ENCODE measurements at places on chromosomes 11 and 22. TPM values are rescaled to one million over a fixed set of nuclear protein-coding genes. Genes with fewer than 3 reads are reported as not detected.

DNA sequence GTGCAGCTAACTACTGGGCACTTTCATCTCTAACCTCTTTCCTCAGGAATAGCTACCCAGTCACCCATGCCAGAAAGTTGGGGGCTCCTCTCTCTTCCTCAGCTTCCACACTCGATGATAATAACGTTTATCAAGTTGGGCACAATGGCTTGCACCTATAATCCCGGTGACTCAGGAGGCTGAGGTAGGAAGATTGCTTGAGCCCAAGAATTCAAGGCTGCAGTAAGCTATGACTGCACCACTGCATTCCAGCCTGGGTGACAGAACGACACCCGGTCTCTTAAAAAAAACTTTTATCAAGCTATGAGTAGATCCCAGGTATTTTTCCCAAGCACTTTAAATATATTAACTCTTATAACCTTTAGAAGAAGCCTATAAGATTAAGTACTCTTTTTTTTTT lies 2.0 kb downstream of the SF3A1 start:
- H3K4me1 ChIP-seq, result peaks cover 16% of the 10 kb centered on the region
- no peak for DNase-seq
- H3K4me3 ChIP-seq, result peak overlapping the region; percentile 89
- H3K27ac ChIP-seq, result no peak overlapping the region
- peaks cover 41% of the 10 kb centered on the region for H3K36me3 ChIP-seq

DNA sequence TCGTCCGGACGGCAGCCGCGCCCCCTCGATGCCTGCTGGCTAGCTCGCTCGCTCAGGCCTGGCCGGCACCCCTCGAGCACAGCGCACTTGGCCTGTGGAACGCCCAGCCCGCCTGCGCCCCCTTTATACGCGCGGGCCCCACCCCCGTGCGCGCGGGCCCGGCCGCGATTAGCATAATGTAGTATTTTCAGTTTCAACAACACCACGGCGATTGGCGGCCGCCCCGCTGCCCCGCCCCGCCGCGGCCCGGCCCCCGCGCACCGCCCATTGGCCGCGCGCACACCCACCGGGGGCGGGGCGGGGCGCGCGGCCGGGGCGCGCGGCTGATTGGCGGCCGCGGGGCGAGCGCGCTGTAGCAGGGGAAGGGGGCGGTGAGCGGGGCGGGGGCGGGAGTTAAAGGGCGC lies at the start of gene CDKN1C:
TSS of gene CDKN1C (minus strand) at position 98 of the 404 bp plus-strand sequence. CDS start 319 bp downstream, outside the sequence.
- H3K27me3 ChIP-seq, result no peaks in the 10 kb centered on the region
- H3K27ac ChIP-seq, result peak within 1 kb of the TSS; percentile 88
- DNase-seq, result no peak
- peaks cover 21% of the 10 kb centered on the region for H3K4me1 ChIP-seq
- no peaks in the 10 kb centered on the region for H3K36me3 ChIP-seq

GRCh38 chr22:37464181-37464580 lies 22.0 kb downstream of the MFNG start:
- no peaks in the 10 kb centered on the region for H3K4me1 ChIP-seq
- no peak overlapping the region for H3K27ac ChIP-seq
- H3K27me3 ChIP-seq, result peaks cover 73% of the 10 kb centered on the region
- DNase-seq, result no peak

- H3K27ac ChIP-seq, result peak overlapping the region; percentile 69
- DNase-seq, result no peak
- no peaks in the 10 kb centered on the region for H3K36me3 ChIP-seq
- H3K4me3 ChIP-seq, result no peak overlapping the region
- peaks cover 45% of the 10 kb centered on the region for H3K4me1 ChIP-seq
These were observed 12.6 kb downstream of the UVRAG start for GRCh38 chr11:75827562-75827961.

ALDH3B1 gene
- total RNA-seq, result 1.6 TPM

DNA sequence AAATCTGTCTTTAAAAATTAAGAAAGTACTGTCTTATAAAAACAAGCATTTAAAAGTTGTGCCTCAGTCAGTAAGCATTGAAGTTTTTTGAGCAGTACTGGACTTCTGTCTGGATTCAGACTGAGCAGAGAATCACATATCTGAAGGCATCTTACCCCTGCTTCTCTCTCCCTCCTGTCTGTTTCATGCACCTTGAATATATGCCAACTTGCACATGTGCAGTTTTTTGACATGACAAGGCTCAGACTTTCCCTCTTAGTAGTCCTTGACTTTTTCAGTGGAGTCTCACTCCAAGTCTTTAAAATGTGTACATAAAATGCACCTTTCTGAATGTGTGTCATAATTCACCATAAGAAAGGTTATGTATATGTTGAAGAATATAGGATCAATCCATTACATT lies 19.8 kb downstream of the SPECC1L start:
- peak overlapping the region; percentile 79 for H3K27ac ChIP-seq
- H3K27me3 ChIP-seq, result no peaks in the 10 kb centered on the region
- no peak for DNase-seq

DNA sequence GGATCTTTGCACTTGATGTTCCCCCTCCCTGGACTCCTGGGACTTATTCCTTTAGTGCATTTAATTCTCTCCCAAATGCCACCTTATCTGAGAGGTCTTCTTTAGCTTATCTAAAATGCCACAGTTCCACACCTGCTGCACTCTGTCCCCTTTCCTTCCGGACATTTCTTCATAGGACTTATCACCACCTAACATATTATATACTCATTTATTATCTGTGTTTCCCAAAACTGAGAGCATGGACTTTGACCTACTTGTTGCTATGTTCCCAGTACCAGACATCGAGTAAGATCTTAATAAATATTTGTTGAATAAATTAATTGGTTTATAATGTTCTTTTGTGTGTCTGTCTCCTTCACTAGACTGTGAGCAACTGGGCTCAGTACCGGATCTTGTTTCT lies 585.3 kb downstream of the INSC start:
- no peak for DNase-seq
- H3K27me3 ChIP-seq, result no peaks in the 10 kb centered on the region

DNA sequence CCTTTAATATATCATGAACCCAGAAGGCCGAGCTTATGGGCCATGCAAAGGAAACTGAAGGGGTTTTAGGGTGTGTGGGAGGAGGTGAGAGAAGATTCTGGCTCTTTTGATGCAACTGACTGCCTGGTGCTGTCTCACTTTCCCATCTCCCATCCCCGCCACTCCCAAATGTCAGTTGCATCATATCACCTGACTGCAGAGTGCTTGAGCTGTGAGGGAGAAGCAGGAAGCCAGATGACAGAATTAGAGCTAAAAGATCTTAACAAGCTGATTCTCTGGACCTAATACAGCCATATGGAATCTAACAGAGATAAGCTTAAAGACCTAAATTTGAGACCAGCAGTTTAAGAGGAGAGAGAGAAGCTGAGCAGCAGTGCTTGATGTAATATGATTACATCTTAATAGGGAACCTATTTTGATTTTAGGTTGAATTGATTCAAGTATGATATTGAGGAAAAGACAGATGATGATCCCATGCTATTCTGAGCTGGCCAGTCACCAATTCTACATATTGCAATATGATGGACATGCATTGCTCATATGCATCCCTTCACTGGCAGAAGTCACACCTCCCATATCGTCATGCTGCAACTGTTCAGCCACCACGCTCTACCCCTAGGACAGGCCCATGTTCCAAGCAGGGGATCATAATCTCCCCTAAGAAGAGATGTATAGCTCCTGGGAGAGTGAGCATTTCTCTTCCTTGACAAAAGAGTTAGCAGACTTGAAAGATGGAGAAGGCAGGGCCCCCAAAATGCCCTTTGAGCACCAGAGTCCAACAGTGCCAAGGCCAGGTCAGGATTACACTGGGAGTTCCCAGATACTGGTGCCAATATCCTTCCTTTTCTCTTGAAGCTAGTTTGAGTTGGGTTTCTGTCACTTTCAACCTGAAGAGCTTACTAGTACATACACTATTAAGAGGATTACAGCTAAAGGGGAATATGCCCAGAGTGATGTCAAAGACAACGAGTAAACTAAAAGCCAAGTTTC lies 44.9 kb downstream of the PLEKHA7 start:
- H3K36me3 ChIP-seq, result no peaks in the 10 kb centered on the region
- H3K27ac ChIP-seq, result no peak overlapping the region
- H3K4me3 ChIP-seq, result no peak overlapping the region
- H3K27me3 ChIP-seq, result no peaks in the 10 kb centered on the region
- DNase-seq, result no peak

- H3K36me3 ChIP-seq, result no peaks in the 10 kb centered on the region
- DNase-seq, result no peak
- H3K27me3 ChIP-seq, result no peaks in the 10 kb centered on the region
- peak overlapping the region; percentile 83 for H3K4me3 ChIP-seq
These were observed 379 bp upstream of the BRMS1 start for GRCh38 chr11:66345316-66345649.

DNA sequence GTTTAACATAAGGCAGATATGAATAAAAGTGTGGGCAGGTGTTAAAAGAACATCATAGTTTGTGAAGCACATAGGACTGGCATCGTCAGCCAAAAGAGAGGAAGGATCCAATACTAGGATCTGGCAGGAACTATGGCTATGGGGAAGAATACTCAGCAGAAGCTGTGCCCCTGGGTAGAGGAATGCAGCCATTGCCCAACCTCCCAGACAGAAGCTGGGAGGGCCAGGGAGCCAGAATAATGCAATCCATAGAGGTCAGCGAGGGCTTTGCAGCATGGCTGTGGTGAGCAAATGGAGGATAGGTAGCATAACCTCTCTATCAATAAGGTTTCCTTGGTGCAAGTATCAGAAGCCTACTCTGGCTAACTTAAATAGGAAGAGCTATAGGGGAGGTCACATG lies 11.7 kb upstream of the CSTF3 start:
- H3K4me3 ChIP-seq, result no peak overlapping the region
- no peaks in the 10 kb centered on the region for H3K27me3 ChIP-seq
- H3K27ac ChIP-seq, result no peak overlapping the region
- no peaks in the 10 kb centered on the region for H3K36me3 ChIP-seq
- DNase-seq, result no peak

DNA sequence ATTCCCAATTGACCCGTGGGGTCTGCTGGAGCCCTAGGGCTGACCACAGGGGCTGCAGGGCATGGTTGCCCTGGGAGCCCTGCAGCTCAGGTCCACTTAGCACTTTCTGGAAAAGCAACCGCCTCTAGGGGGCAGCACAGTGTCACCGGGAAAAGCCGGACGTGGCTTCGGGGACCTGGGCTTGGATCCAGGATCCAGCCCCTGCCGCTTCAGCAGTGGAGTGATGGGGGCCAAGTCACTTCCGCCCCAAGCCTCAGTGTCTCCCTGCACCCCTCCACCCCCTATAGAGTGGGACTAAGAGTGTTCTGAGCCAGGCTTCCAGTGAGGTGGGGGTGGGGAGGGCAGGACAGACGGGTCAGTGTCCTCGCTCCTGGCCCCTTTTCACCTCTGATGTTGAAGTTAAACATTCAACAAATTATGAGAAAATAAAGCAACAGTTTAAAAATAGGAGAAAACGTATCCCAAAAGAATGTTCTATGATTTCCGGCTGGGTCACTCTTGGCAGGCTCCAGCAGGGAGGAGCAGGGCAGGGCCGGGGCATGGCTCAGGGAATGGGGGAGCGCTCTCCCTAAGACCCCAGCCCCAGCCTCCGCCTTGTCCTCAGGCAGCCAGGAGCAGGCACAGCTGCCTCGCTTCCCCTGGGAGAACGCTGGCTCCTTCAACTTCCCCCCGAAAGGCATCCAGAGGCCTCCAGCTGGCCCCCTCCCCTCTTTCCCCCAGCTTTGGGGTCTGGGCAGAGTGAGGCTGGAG lies 96.5 kb upstream of the FGF3 start:
- H3K27me3 ChIP-seq, result no peaks in the 10 kb centered on the region
- H3K4me3 ChIP-seq, result peak overlapping the region; percentile 18
- peak overlapping the region; percentile 76 for H3K27ac ChIP-seq
- no peak for DNase-seq
- H3K4me1 ChIP-seq, result peaks cover 29% of the 10 kb centered on the region
- no peaks in the 10 kb centered on the region for H3K36me3 ChIP-seq

CTTN gene
- total RNA-seq, result 257 TPM

DNA sequence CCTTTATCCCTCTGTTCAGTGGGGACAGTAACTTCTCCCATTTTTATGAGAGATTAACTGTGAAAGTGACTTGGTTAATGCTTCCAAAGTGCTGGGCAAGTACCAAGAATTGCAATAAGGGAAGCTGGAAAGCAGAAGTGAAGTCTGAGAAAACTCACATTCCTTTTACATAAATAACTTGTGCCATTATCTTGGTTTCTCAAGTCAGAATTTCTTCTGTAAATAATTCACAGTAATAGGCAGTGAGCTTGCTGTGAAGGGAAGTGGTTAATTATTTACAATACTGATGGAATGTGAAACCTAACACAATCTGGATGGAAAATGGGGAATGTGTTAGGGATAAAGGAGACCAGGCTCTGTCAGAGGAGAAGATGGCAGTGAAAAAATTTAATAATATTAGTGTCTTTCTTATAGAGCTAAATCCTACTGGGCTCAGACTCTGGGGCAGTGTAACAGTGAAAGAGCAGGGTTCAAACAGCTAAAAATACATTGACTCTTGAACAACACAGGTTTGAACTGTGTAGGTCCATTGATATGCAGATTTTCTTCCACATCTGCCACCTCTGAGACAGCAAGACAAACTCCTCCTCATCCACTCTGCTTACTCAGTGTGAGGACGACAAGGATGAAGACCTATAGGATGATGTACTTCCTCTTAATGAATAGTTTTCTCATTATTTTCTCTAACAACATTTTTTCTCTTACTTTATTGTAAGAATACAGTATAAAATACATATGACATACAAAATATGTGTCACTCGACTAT lies 251.5 kb upstream of the ISX start:
- H3K4me1 ChIP-seq, result no peaks in the 10 kb centered on the region
- no peaks in the 10 kb centered on the region for H3K27me3 ChIP-seq
- no peak for DNase-seq
- H3K36me3 ChIP-seq, result no peaks in the 10 kb centered on the region
- H3K4me3 ChIP-seq, result no peak overlapping the region

SCARF2 gene
- total RNA-seq, result 1.1 TPM

DNA sequence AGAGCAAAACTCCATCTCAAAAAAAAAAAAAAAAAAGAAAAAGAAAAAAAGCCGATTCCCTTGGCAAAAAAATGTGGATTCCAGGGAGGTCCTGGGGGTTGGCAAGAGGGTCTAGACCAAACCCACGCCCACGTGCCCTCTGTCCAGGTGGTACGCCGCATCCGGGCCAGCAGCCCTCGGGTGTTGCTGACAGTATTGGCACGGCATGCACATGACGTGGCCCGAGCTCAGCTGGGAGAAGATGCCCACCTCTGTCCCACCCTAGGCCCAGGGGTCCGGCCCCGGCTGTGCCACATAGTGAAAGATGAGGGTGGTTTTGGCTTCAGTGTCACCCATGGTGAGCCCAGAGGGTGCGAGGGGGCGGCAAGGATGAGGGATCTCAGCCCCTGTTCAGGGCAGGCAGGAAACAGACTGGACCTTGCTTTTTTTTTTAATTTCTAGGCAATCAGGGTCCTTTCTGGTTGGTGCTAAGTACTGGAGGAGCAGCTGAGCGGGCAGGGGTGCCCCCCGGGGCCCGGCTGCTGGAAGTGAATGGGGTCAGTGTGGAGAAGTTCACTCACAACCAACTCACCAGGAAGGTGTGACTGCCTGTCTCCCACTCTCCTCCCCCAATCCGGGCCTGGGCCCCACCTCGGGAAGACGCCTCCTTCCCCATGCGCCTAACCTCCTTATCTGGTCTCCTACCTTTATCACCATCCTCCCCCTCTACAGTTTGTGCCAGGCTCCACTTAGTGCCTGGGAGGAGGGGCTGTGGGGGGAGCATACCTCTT lies 2.0 kb downstream of the NHERF4 start:
- no peak for DNase-seq
- no peaks in the 10 kb centered on the region for H3K27me3 ChIP-seq
- no peak overlapping the region for H3K27ac ChIP-seq

GRCh38 chr11:80650966-80651365 lies 1210.1 kb upstream of the TENM4 start:
- H3K36me3 ChIP-seq, result no peaks in the 10 kb centered on the region
- H3K4me1 ChIP-seq, result no peaks in the 10 kb centered on the region
